ENCODE measurements at places on chromosomes 6 and 20.

DNA sequence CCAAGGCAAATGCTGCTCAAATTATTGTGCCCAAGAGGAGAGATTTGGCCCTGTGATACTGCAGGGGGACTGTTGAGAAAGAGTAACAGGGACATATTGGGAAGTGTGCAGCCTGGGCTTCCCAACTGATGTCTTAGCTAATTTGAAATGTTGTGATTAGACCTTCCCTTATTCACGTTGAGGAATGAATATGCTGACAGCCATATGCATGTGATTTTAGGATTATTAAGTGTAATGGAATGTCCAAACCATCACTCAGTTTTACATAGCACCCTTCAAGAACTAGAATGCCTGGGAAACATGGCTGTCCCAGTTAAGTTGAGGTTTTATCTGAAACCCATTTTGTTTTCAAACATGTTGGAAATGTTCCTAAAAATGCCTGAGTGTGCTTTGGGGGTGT is 81.4 kb downstream of the CARMIL1 start:
- no peak for DNase-seq

GRCh38 chr6:97177905-97178304 is 105.1 kb downstream of the MMS22L start:
- no peak for DNase-seq

- no peak for DNase-seq
Measured at GRCh38 chr6:47130086-47130485, 88.0 kb upstream of the ADGRF1 start.

DNA sequence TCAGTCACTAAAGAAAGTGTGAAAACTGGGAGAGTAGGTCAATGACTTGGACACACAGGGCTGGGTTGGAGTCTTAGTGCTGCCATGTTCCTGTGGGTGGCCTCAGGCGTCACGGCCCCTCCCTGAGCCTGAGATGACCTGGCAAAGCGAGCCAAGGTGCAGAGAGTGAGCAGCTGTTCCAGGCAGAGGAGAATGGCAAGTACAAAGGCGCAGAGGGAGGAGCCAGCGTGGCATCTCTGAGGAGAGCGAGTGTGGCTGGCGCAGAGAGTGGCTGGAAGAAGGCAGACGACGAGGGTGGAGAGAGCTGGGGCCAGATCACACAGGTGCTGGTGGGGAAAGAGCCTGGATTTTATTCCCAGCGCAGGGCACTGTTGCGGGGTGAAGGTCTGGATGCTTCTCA is 20.6 kb upstream of the CHMP4B start:
- DNase-seq = no peak

DNA sequence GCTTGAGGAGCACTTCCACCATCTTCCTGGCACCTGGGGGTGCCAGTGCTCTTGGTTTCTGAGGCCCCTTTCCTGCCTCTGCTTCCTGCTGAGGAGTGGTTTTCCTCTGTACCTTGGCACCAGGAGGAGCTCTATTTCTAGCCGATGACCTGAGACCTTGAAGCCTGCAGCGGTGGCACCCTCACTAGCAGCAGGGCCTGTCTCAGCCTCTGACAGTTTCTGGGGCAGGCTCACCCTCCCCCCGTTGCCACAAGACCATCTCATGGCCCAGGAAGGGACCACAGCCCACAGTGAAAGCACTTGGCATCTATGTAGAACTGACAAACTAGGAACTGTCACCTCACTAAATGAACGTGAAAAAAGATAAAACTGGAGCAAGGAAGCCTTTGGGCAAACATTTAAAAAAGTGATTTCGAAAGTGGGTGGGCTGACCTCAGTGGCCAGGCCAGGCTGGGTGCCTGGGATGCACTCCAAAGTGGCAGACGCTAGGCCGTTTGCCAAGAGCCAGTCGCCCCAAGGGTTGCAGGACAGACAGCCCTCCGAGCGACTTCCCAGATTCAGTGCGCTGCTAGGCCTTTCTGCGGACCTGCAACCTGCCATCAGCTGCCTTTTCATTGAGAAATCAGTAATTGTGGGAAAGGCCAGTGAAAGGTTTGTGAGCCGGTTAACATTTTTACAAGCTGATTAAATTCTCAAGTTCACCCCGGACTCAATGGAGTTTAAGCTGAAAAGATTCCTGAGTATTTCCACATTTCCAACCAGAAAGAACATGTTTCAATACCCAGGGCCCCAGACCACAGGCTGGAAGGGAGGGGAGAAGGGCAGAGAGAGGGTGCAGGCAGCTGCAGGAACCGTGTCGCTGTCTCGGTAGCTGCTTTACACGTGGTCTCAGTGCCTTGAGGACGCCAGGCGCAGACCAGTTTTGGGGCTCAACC is 303.7 kb downstream of the ESR1 start:
- no peak for DNase-seq

- DNase-seq = peak; percentile 28
Measured at GRCh38 chr6:38997128-38997761, 51.3 kb upstream of the GLP1R start.

DNA sequence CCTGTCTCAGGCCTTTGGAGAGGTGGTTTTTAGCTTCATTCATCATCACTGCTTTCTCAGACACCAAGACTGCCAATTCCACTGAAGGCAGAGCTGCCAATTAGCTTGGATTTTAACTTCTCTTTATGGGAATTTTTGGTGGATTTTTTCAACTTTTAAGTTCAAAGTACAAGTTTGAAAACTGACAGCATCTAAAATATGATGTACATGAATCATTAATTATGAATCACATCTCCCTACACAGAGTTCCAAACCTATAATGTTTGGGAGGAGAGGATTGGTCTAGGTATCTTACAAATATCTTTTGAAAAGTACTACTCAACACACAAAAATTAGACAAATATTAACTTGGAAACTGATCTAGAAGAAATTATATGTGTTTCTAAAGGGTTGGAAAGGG is 25.5 kb downstream of the CNKSR3 start:
- no peak for DNase-seq

GRCh38 chr6:165988302-165988756 is 179.3 kb downstream of the TBXT start:
- no peak for DNase-seq

- no peak for DNase-seq
Measured at GRCh38 chr20:40697541-40697940, 8.5 kb upstream of the MAFB start.

DNA sequence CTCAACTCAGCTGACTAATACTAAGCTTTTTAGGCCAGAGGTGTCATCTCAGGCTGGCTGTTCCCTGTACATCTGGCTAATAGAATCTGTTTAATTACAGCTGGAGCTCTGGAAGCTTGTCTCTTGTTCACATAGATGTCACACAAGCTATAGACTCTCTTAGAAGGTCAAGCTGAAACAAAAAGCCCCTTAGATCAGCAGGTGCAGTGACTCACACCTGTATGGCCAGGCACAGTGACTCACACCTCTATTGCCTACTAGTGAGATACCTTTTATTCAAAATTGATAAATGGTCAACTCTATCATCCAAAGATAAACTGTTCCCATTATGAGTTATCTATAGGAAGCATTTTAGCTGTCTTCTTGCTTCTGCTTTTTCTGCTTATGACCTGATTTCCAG is 29.9 kb upstream of the MTHFD1L start:
- DNase-seq = no peak

DNA sequence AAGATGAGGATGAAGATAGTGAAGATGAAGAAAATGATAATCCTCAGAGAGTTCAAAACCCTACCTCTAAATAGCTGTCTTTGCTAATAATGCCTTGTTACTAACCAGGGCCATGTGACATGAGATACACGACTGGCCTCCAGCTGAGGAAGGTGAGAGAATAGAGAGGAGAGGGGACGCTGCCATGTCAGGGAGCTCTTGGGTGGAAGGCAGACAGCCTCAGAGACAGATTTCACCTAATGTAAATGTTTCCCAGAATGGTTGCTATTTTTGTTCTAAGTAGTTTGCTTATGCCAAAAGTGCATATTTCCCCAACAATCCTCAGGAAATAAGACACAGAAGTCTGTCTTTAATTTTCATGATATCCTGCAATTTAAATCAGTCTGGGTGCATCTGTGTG is 138.4 kb downstream of the ELOVL4 start:
- DNase-seq = no peak

- peak; percentile 84 for DNase-seq
Measured at GRCh38 chr20:290084-290831, at the start of gene C20orf96. C20orf96 (minus strand) TSS chr20:290750; CDS start chr20:290610, 140 bp downstream.

DNA sequence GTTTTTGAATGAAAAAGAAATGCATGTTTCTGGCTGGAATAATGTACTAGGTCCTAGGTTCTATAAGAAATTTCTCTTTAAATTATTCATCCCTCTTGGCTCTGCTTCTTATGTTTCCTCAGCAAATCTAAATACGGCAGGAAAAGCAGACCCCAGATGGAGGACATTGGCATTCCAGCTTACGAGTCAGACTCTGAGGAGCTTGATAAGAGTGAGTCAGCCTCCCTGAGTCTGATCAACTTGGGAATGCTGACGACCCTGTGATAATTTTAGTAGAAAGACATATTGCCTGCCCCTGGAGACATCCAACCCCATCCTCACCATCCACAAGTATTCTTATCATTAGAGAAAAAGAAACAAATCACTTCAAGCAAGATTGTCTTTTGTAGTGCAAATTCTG is 509.7 kb upstream of the MARCKS start:
- no peak for DNase-seq

DNA sequence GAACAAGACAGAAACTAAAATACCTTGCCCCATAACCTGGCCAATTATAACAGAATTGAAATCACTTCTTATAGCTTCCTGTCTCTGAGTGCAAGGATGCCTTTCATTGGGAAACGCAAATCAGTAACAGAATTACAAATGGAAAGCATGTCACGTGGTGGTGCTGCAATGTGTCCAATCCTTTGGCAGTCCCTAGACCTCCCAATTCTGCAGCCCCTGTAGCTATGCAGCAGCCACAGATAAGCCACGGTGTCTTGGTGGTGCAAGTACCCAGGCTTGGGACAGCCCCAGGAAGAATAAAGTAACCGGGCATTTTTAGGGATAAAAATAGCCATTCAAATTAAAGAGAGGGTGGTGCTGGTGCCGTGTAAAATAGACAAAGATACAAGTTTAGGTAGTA is 134.6 kb upstream of the CCN2 start:
- no peak for DNase-seq

DNA sequence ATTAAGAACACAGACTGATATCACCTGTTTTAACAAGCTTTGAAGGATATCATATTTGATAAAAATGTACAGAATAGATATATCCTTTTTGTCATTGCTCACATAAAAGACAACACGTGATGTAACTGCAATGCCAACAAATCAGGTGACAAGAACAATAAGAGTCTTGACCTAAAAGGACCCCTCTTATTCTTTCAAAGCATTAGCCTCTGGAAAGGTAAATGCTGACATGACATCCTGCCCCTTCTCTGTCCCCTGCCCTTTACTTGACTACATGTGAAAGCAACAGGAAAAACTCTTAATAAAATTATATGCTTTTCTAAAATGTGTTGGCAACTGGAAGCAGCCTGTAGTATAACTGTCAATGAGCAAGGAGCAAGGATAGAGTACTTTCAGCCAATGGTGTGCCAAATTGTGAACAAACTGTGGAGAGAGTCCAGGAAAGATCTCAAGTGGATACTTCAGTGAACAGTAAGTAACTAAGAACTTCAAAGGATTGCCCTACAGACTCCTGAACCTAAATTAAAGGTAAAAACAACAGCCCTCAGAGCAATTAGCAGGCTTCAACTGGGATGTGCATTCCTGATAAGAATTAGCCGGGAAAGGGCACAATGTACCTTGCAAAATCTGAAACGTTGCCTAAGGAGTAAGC is 16.3 kb downstream of the PTPRK start:
- no peak for DNase-seq

DNA sequence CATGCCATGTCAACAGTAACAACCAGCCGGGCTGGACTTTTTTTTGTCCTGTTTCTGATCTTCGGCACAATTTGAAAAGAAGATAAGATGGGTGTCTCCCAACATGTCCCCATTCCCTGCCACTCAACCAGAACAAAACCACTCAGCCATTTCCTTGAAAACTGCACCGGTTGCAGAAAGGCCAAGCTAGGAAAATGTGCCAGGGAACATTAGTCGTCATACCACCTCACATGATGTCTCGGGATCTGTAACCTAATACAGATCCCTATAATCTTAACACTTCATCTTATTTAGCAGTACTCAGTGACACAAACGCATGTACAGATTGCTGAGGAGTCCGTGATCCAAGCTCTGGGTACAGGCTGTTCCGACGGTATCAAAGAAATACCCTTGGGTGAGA is 46.5 kb downstream of the ALDH8A1 start:
- DNase-seq = no peak

GRCh38 chr20:36745234-36745926 is 510 bp downstream of the NDRG3 start:
- DNase-seq = no peak

DNA sequence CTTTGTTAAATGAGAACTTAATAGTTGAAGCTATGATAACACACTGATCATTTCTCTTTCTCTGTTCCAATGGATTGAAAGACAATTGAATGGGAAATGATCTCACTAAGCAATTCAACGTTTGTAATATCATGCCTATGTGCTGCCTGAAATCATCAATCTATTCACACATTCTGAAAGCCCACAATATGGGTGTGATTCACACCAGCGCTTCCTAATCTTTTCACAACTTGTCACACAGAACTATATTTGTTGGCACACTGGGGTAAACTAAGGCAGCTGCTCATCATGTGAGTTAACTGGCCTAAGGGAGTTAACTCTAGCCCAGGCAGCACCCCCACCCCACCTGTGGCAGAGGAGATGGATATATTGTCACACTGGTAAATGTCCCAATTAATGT is 37.1 kb upstream of the UTRN start:
- no peak for DNase-seq

- no peak for DNase-seq
Measured at GRCh38 chr20:52536841-52537400, 345.3 kb upstream of the ZFP64 start.

DNA sequence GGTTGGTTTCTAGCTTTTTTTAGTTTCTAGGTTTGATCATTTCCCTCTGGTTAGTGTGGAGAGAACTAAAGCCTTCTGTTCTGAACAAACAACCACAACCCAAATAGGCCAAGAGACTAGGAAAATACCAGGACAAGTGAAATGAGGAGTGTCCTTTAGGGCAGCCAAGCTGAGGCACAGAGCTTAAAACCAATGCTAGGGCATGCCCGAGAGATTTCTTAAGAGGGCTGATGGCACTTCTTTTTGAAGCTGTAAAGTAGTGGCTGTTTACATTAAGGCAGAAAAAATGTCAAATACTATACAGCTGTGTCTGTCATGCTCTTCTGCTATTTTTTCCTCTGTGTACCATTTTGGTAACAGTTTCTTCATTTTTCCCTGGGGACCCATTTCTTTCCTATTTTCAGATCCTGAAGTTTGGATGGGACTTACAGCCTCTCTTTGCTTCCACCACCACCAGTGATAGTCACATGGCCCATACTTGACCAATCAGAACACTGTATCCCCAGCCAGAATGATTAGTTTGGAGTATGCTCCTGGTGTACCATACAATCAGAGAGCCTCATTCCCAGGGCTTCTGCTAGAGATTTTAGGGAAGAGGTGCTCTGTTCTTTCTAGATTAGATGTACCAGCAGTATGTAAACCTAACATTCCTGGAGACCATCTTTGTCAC is 154.4 kb downstream of the BMP2 start:
- no peak for DNase-seq

- no peak for DNase-seq
Measured at GRCh38 chr6:125294036-125294435, 7.7 kb downstream of the HDDC2 start.
